NCI-H187 treated with DMSO at 0.1 percent for 48 hours (cell line): ENCODE measurements at places on chromosomes 3 and 15.

DNA sequence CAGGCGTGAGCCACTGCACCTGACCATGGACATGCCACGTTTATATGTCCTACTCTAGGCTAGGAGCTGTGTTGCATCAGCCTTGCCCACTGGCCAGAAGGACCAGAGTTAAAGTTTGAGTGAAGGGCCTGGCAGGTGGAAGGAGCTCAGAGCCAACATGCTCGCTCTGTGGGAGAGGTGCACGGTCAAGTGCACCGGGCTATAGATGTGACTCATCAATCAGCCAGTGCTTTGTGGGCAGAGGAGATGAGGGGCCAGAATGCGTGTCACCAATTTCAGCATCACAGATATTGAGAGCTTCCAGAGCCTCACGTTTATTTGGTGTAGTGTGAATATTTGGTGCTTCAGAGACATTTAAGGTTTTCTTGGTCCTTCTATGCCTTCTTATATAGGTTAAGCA, 137.3 kb upstream of the KBTBD8 start:
- DNase-seq: no peak

DNA sequence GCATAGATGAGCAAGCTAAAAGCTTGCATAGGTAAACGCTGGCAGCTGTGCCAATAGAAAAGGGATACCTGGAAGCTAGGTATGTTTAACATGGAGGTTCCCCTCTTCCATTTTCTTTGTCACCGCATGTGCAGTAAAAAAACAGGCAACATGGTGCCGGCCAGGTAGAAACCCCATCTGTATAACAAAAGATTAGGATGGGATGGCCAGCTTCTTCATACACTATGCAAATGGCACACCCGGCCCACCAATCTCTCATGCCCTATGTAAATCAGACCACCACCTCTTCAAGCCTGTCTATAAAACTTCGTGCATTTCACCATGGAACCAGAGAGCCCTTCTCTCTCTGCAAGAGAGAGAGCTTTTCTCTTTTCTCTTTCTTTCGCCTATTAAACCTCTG, 224.3 kb upstream of the P2RY1 start:
- DNase-seq: no peak

DNA sequence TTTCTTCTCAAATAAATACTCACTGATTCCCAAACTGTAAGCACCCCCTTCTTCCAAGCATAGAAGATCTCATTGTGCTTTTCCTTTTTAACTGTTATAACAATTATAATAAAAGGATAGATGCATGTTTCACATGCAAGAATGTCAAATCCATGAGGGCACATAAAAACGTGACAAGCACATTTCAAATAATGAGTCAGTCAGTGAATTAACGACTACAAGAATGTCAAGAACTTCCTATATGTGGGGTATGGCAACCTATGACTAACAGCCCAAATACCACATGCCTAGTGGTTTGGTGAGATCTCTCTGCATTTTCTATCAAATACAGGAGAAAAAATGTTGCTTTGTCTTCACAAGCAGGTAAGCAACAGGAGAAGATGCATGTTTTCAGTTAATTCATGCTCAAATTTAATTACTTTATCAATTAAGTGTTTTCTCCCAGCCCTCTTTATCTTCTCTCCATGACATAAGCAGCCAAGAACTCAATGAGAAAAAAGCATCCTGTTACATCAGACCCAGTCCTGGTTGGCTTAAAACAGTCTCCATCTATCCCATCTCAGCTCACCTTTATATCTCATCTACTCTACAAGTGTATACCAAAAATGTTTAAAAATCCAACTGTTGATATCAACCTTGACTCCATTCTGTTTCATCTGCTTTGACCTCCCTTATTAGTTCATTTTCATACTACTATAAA, 181.5 kb upstream of the LMCD1 start:
- no peak for DNase-seq

- no peak for DNase-seq
These were observed 120.9 kb downstream of the ERC2 start for GRCh38 chr3:56347219-56347871.

- DNase-seq: no peak
These were observed 64.9 kb upstream of the PRICKLE2 start for GRCh38 chr3:64290161-64290560.

DNA sequence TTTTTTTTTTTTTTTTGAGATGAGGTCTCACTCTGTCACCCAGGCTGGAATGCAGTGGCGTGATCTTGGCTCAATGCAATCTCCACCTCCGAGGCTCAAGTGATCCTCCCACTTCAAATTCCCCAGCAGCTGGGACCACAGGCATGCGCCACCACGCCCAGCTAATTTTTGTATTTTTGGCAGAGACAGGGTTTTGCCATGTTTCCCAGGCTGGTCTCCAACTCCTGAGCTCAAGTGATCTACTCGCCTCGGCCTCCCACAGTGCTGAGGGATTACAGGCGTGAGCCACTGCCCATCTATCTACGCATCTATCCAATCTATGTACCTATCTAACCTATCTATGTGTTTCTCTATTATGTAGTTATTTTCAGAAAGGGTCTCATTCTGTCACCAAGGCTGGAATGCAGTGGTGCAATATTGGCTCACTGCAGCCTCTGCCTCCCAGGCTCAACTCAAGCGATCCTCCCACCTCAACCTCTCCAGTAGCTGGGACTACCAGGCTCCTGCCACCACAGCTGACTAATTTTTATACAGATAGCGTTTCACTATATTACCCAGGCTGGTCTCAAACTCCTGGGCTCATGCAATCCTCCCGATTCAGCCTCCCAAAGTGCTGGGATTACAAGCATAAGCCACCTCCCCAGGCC, 20.2 kb upstream of the GPX1 start:
- no peak for DNase-seq

DNA sequence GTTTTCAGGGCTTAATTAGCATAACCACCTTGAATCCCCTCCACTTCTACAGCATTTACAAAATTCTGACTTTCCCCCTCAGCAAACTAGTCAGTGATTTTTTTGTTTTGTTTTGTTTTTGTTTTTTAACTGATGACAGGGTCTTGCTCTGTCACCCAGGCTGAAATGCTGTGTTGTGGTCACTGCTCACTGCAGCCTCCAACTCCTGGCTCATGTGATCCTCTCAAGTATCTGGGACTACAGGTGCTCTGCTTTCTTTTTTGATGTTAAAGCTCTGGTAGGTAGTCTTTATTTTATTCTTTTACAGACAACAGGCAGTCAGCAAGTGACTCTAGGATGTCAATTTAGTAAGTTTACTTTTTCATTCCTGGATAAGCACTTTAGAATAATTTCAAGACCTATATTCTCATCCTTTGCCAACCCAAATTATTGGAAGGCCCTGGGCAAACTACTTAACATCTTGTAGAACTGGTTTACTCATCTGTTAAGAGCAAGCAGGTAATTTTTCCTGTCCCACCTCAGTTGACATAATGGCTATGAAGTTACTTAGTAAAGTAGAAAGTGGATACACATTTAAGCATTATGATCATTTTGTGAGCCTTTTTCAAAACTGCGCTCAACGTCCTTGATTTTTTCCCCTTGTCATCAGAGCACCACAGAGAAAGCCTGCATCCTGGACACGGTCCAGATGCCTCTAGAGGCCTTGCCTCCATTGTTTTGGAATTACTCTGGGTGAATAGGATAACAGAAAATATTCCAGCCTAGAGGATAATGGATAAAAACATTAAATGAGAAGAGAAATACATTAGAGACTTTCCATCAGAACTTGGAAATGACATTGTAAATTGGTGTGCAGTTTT, 69.9 kb upstream of the NDUFB4 start:
- DNase-seq: no peak

GRCh38 chr3:177058648-177059047, 138.6 kb downstream of the TBL1XR1 start:
- no peak for DNase-seq

DNA sequence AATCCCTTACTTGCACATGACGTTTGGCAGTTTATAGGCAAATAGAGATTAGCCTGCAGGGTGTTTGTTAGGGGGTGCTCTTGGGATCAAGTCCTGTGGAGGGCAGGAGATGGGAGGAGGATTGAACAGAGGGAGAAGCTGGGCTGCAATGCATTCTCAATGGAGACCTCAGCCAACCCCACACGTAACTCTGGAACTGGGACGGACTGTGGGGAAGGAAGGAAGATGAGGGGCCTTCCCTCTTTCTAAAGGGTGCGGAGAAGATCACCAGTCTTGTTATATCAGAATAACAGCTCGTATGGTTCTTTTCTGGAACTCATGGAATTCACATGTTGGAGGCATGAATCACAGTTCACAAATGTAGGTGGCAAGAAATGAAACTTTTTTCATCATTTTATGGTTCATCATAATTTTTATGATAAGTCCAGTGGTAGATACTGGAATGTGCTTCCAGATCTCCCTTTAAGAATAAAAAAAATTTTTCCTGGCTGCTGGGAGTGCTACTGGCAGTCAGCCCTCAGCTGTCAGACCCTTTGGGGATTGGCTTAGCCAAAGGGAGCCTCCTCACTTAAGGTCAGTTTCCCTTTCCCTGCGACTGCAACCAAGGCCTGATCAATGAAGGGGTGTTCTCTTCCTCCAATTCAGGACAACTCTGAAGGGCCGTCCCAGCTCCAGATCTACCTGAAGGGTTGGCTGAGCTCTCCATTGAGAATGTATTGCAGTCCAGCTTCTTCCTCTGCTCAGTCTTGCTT, 20.5 kb upstream of the LYZL4 start:
- DNase-seq: no peak

- no peak for DNase-seq
These were observed 25.8 kb downstream of the FAM98B start for GRCh38 chr15:38479756-38480155.

DNA sequence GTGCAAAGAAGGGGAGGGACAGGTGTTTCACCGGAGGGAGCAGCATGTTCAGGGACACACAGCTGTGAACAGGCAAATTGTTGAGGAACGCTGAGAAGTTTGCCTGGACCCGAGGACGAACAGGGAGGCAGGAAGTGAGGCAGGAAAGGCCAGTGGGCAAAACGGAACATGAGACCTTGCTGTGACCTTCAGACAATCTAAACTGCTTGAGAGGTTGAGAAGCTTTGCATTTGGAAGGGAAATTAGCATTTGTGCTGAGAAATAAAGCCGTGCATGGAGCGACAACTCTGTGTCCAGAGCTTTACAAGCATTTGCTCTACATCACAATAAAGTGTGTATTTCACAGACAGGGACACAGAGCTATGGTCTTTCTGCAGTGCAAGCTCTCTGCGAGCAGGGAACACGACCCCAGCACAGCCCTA, 47.9 kb downstream of the CDC25A start:
- no peak for DNase-seq

DNA sequence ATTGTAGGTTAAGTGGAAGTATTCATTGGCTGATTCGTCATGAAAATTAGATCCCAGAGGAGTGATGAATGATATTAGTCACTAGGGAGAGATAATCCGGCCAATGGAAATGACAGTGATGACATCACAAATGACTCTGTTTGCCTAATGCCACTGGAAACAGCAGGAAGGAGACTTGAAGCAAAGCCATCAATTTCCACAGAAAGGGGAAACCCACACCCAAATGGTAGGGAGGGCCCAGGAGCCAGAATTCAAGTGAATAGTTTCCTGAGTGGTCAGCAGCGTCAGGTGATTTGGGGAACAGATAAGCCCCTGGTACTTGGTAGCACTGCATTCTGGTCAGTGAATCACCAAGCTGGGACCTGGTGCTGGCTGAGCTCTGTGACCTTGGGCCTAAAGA, 3.3 kb upstream of the ADAMTS9 start:
- DNase-seq: no peak

- no peak for DNase-seq
These were observed 26.3 kb downstream of the GABRR3 start for GRCh38 chr3:98008855-98009254.
